ENCODE measurements at places on chromosomes 16 and 17.

- DNase-seq: no peak
Observed at GRCh38 chr17:78599419-78599818, 22.2 kb upstream of the DNAH17 start.

DNA sequence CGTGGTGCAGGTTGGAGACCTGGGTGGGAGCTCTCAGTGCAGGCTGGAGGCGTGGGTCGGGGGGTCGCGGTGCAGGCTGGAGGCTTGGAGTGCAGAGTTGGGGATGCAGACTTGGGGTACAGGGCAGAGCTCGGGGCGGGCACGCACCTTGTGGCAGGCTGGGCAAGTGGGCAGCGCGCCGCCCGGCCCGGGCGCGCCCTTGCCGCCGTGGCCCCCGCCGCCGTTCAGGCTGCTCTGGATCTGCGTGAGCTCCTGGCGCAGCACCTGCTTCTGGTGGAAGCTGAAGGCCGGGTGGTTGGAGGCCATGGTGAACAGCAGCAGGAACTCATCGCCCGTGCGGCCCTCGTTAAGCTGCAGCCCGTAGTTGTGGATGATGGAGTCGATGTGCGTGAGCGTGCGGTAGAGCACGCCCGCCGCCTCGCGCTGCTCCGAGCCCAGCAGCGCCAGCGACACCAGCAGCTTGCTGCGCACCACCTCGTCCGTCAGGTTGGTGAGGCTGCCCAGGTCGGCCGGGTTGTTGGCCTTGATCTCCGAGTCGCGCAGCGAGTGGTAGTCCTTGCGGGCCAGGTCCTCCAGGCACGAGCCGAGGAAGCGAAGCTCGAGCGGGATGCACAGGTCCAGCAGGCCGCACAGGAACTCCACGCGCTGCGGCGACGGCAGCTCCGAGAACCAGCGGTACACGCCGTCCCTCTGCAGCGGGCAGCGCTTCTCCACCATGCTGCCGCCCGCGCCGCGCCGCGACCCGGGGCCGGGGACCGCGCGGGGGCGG, 1.1 kb downstream of the ZCCHC14 start:
- DNase-seq: peak; percentile 49

DNA sequence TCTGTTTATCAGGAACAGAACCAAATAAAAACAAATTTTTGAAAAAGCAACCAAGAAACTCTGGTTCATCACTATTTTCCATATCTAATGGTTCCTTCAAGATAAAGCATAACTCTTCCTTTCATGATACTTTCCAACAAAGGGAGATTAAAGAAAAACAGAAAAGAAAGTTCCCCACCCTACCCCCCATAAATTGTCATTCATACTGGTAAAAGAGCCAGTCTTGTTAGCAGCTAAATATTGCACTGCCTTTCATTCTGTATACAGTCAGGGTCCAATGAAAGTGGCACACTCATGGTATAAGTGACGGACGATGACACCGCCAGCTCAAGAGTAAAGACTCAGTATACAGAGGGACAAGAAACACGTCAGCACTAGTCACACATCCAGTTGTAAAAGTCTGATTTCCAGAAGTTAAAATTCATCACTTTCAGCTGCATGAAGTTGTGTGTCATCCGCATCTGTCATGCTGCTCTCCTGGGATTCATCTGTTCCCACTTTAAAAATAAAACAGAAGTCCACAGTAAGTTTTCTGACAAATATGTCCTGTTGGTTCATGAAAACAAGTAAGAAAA, 68.5 kb downstream of the CDC27 start:
- DNase-seq: no peak

GRCh38 chr17:50430821-50431618, 5.0 kb downstream of the ACSF2 start:
- no peak for DNase-seq

- no peak for DNase-seq
Observed at GRCh38 chr16:58853854-58854791, 120.0 kb upstream of the GOT2 start.

DNA sequence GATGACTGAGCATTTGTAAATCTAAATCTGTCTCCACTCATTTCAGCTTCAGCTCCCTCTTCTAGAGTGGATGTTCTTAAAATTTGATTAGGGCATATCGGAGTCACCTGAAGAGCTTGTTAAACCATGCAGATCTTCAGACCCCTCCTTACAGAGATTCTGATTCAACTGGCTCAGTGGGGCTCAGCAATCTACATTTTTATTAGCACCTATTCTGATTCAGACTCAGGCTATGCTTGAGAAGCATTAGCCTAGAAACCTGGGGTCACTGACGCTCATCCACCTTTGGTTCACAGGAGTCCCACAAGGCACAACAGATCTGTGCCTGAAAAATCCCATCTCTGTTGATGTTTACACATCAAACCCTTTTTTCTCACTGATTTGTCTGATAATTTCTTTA, 365.6 kb downstream of the GRIN2A start:
- no peak for DNase-seq

GRCh38 chr16:78170494-78170933, 71.1 kb downstream of the WWOX start:
- no peak for DNase-seq

GRCh38 chr17:57916925-57917858, 38.0 kb downstream of the CUEDC1 start:
- DNase-seq: no peak

- peak; percentile 72 for DNase-seq
Observed at GRCh38 chr17:44219108-44219615, 313 bp downstream of the UBTF start.

DNA sequence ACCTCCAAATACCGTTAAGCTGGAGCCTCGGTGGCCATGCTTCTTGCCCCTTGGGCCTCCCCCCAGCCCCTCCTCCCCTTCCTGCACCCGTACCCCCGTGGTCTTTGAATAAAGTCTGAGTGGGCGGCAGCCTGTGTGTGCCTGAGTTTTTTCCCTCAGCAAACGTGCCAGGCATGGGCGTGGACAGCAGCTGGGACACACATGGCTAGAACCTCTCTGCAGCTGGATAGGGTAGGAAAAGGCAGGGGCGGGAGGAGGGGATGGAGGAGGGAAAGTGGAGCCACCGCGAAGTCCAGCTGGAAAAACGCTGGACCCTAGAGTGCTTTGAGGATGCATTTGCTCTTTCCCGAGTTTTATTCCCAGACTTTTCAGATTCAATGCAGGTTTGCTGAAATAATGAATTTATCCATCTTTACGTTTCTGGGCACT, 928 bp downstream of the HBA1 start:
- peak; percentile 21 for DNase-seq

GRCh38 chr16:75416904-75417565, 16.3 kb downstream of the CFDP1 start:
- DNase-seq: no peak

GRCh38 chr17:2814481-2815341, 18.5 kb downstream of the RAP1GAP2 start:
- DNase-seq: no peak

DNA sequence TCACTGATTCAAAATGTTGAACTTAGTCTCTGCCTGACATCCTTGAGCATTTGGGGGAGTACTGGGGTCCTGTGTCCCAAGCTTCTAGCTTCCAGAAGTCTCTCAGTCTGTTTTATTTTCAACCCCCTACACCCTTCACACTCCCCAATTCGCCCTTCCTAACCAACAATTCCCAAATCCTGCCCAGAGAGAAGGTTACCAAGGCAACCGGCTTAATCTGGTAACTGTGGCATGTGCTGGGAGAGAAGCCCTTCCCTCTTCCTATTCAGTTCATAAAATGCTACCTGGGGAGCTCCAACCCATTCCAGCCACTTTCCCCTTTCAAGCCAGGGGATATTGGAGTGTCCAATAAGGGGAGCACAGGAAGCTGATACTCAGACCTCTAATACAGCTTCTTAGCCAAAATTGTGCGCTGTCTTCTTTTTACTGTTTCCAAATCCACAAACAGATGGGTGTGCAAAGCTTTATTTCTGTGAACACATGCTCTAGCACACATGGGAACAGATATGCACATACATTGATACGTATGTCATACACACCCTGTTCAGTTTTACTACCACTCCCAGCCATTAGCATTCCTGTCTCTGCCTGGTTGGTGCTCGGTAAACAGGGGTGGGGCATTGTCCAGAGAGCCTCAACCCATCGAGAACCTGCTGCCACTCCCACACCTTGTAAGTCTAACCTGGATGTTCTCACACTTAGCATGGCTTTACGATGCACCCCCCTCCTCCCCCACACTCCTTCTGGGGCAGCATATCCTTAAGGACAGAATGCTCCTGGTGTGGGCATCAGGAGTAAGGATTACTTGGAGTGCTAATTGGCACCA, 1.1 kb upstream of the RAPGEFL1 start:
- DNase-seq: no peak

DNA sequence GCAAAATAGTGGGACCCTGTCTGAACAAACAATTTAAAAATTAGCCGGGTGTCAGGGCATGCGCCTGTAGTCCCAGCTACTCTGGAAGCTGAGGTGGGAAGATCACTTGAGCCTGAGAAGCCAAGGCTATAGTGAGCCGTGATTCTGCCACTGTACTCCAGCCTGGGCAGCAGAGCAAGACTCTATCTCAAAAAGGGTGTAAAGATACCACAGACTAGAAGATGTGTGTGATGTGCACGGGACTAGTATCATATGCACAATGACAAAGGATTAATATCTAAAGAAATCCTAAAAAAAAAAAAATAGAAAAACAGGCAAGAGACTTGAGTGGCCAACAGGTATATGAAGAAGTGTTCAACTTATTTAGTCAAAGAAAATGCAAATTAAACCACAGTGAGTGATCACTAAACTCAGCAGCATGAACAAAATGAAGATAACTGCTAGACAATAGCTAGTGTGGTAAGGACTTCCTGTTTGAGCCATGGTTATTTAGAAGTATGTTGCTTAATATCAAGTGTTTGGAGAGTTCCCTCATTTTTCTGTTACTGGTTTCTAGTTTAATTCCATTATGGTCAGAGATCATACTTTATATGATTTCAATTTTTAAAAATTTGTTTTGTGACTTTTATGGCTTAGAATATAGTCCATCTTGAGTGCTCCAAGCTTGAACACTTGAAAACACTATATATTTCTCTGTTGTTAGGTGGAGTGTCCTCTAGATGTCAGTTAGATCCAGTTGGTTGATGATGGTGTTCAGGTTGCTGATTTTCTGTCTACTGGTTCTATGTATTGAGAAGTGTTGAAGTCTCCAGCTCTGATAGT, 14.7 kb upstream of the SLX4 start:
- DNase-seq: peak; percentile 21

DNA sequence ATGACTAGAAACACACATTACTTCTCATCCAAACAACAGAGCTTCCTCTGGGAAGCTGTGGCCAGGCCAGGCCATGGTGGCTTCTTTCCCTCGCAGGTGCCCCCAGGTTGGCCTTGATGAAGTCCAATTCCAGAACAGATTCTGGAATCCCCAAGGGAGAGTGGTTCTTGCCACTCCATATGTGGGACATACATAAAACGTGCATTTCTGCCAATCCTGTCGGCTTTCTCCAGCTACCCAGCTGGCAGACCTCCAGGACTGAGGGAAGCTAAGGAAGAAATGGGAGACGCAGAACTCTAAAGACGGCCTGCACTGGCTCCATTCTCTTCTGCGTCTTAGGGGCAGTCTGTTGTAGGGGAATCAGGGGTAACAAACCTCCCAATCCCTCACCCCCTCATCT, 219.2 kb upstream of the CDH5 start:
- no peak for DNase-seq

- no peak for DNase-seq
Observed at GRCh38 chr16:80976946-80977345, 29.7 kb downstream of the CMC2 start.

- DNase-seq: peak; percentile 37
Observed at GRCh38 chr16:66682271-66682670, 14.3 kb downstream of the CMTM4 start.

DNA sequence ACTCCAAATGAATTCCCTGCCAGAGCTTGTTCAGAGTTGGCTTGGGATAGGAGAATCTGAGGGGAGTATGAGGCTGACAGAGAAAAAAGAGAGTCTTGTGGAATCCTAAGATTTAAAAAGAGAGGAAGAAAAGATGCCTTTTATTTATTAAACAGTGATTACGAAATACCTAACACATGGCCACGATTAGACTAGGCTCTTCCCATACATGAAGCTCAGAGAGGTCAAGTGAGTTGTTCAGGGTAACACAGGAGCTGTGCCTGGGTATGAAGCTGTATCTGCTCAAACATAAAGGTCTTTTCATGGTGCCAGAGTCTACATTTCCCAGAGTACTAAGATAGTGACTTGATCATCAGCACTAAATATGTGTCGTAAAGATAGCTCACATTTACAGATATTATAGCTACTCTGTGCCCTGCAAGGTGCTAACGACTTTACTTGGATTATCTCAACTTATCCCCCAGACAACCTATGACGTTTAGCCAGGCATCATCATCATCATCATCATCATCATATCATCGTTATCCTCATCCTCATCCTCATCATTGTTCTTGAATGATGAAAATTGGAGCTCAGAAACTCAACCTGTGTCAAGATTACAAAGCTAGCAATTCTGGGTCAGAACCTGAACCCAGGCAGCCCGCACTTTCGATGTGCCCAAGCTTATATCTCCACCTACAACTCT, 500.8 kb downstream of the NPIPA7 start:
- DNase-seq: no peak

DNA sequence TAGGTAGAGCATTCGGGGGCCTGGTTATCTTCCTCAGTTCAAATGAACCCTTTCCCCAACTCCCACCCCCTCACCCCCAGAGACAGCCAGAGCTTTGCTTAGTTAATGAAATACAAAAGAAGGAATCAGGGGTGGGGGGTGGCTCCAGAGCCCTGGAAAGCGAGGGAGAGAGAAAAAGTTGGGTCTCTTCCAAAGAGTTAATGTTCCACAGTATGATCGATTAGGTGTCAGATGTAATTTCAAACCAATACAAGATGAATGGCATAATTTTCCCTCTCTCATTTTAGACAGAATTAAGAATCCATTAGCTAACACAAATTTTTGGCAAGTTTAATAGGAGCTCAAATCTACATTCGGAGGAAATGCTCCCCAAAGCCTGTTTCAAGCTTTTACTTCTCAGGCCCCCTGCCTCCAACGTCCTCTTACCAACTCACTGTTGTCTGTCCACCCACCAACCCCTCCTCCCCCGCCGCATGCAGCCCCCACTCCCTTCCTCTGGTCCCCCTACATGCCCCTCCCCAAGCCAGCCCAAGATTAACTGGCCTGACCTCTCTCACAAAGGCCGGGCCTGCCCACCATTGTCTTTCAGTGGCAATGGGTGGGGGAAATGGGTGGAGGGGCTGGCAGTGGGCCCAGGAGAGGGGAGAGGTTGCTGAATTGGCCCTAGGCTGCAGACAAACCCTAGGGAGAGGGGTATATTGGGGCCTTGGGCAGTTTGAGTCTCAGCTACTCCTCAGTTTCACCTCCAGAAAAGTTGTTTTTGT, 28.2 kb downstream of the NEUROD2 start:
- DNase-seq: no peak

DNA sequence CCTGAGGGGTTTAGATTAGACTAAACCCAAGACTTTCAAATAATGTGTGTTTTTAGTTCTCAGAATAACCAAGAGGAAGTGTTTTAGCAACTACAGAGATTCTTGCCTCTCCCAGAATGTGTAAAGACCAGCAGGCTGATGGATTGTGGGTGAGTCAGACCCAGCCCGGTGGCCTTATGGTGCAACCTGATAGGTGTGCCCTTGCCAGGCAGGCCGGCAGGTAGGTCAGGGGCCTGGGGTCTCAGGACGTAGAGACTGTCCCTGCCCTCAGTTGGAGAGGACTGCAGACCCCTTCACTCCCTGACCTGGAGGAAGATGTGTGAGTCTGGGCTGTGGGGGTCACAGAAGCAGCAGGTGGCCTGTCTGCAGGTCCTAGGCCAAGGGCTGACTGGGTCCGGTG, 47.2 kb upstream of the ACSF3 start:
- DNase-seq: no peak
